Stimulated activated CD4-positive, alpha-beta T cell treated with anti-CD3 and anti-CD28 coated beads, Interleukin-4, amount 100 ng/mL, for 48 hours (primary cell): ENCODE measurements at places on chromosomes 13 and 19.

DNA sequence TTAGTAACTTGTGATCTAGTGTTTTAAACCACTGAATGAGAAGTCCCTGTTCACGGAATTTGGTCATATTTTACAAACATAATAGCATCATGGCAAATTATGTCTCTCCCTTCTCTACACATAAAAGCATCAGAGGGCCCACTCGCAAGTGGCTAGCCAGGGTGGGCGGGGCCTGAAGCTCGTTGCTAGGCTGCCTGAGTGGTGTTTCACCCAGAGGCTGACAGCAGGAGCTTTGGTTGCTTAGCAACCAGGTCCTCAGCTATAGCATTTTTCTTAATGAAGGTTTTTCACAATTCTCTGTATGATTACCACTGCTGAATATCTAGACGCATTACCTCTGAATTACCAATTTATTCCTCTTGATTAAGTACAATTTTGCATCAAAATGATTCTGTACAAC lies 126.5 kb downstream of the NALCN start:
- no peak for DNase-seq

DNA sequence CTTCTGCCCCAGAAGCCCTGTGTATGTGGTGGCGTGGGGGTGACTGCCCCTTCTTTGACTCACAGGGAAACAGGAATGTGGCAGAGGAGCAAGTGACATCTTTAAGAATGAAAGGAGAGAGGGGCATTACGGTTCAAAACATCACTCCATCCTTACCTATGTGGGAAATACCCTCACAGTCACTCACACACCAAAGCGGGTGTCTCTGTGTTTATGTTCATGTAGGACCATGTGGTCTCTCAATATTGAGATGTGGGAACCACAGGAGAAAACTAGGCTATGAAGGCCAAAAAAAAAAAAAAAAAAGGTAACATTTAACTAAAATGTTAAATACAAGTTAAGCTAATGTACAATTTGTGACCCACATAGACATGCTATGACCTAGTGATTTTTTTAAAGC lies 153.6 kb upstream of the GPR12 start:
- DNase-seq, result no peak

DNA sequence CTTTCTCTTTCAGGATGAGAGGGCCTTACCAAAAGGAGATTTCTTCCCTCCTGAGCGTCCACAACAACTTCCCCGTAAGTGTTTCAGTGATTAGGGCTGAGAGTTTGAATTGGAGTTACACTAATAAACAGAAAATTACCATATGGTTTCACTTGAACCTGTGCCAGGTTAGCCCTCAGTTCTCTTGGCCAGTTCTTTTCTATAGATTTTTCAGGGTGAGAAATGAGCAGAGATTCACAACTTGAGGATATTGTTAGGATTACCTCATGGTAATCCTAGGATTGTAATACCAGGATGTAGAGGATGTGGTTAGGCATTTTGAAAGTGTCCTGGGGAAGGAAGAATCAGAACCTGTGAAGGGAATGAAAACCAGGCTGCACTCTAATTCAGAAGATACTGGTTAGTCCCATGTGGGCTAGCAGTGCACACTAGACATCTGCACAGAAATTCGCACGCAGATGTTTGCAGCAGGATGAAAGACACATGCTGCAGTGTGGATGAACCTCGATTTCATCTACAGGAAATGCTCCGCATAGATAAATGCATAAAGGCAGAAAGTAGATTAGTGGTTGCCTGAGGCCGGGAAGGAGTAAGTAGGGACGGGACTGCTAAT lies 24.1 kb downstream of the HNRNPM start:
- DNase-seq, result no peak

DNA sequence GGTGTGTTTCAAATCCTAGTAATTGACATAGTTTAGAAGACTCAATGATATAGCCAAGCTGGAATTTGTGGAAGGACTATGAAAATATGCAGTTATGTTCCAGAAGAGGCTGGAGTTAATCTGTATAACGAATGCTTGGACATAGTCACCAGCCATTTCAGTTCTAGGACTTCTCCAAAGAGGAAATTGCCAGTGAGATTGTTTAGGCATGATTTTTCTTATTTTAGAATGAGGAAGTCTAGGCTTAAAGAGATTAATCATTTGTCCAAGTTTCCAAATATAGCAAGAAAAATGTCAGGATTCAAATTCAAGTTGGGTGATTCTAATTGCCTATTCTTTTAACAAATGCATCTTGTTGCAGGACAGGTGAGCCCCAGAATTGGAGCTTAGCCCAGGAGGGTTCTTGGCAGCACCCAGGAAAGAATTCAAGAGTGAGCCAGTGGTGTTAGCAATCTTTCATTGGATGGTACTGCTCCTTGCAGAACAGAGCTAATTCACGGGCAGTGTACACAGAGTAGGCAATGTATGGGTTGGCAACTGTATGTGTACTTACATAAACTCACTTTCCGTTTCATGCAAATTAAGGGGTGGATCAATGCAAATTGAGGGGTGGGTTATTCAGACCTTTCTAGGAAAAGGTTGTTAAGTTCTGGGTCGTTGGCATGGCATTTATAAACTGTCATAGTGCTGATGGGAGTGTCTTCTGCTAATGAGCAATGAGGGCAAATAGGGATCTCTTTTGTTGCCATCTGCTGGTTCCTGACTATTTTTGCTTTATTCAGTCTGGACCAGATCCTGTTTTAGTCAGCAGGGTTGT lies 763.1 kb upstream of the SLITRK1 start:
- no peak for DNase-seq

DNA sequence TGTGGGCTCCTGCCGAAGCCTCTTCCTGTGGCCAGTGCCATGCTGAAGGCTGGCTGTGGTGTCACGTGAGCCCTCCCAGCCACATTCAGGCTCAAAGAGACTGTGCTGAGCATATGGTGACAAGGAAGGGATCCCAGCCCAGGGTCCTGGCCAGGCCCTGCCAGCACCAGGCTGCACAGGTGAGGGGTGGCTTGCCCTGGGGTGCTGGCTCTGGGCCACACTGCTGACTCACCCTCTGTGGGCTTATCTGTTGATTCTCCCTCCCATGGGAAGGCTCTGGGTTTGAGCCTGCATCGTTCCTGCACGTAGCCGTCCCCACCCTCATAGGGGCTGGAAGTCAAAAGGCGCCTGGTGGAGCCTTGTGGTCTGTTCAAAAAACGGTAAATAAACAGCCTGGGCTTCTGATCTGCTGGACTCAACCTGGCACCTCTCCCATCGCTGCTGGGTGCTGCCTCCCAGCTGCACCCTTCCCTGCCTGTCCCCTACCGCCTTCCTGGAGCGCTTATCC lies 31.1 kb downstream of the DNM2 start:
- DNase-seq, result no peak

DNA sequence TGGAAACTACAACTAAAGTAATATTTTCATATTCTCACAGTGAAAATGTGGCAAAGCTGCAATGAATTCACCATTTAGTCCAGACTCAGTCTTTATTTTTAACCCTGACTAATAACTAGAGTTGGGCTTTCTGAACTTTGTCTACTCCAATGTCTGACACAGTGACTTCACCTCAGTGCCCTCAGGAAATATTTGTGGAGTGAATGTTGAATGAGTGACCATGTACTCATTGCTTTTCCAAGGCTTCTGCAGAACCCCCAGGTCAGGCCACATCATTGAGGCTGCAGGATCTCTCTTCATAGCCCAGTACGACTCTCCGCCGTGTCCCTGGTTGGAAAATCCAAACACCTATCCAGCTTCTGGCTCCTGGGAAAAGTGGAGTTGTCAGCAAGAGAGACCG lies 1.8 kb downstream of the ZNF175 start:
- no peak for DNase-seq

GRCh38 chr13:50167224-50167947 lies 152.1 kb downstream of the KCNRG start:
- no peak for DNase-seq

GRCh38 chr13:46665248-46665632 lies 112.3 kb downstream of the LRCH1 start:
- DNase-seq, result no peak

DNA sequence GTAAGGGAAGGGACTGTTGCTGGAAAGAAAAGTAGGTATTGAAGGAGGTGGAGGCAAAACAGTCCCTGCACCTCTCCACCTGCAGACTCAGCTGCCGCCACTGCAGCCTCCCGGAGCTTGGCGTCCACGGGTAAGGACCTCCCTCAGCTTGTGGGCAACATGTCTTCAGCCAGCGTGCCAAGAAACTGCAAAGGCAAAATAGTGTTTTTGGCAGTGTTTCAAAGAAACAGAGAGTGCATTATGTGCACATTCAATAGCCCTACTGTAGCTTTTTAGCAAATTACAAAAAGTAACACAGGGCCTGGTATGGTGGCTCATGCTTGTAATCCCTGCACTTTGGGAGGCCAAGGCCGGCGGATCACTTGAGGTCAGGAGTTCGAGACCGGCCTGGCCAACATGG lies 57.4 kb downstream of the ATP11A start:
- no peak for DNase-seq

DNA sequence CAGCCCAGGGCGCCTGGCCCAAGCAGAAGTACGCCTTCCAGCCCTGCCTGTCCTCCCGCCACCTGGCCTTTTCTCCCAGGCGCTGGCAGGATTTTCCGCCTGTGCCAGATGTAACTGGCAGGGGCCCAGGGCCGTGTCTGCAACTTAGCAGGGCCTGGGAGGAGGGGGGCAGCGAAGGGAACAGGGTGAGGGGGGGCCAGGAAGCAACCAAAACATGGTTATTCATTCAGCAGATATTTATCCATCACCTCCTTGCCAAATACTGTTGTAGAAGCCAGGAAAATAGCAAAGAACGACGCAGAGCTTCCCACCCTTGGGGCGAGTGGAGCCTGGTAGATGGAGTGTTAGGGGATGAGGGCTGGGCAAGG lies 5.6 kb downstream of the TLE6 start:
- no peak for DNase-seq

DNA sequence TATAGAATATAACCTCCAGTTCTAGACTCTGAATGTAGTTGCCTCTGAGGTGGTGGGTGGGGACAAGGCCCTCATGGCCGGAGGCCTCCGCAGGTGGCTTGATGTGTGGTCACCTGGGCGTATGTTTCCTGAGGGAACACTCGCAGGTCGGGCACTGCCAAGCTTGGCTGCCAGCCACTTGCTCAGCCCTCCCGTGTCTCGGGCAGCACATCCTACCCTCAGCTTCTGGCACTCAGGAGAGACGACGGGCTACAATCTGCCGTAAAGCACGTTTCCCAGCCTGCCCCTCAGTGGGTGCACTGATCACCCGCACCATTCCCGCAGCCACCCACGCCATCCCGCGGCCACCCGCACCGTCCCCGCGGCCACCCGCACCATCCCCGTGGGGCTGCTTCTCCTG lies 15.2 kb downstream of the THOP1 start:
- DNase-seq, result no peak

DNA sequence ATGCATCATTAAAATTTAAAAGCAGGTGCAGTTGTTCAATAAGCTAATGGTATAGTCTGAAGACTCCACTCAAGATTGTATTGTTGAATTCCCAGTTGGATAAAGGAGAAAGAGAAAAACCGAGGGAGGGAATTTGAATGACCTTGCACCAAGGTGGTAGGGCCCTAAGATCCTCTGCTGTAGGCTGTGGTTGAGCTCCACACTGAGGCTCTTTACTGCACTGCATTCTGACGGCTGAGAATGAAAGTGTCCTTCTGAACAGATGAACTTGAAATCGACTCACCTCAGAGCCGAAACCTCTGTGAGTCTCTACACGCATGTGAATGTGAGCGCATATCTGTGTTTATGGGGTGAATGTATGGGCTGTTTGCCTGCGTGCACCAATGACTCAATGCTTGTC lies 388.9 kb upstream of the DACH1 start:
- no peak for DNase-seq

GRCh38 chr13:30120133-30120822 lies 187.1 kb downstream of the KATNAL1 start:
- no peak for DNase-seq

DNA sequence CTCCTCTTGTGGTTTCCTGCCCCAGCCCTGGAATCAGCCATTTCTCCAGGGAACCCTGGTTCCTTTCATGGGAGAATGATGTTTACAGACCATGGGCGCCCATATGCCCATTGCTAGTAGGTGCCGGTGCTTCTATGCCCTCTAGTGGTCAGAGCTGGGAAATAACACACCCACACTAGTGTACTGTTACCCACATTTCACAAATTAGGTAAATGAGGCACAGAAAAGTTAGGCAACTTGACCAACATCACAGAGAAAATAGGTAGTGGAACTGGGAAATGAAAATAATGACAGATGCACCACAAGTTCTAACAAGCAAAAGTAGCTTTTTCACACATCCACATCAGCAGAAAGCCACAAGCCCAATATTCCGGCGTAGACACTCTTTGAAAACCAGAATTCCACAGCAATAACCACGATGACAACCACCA lies 1.3 kb upstream of the CEACAM3 start:
- DNase-seq, result peak; percentile 54

GRCh38 chr13:78758549-78758948 lies 99.6 kb upstream of the OBI1 start:
- no peak for DNase-seq

DNA sequence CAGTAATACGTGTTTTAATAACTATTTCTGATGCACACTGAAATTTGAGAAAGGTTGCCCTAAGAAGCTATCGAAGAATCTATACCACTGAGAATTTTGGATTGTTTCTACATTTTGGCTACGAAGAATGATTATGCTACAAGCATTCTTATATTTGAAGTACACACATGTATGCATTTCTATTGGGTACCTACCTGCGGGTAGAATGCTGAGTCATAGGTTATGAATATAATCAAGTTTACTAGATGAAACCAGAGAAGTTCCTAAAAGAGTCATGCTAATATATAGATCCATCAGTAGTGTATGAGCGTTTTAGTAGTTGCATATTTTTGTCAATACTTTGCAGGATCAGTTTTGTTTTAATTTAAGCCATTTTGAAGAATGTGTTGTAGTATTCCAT lies 62.0 kb upstream of the PCDH20 start:
- no peak for DNase-seq

GRCh38 chr19:29603308-29603707 lies 2.8 kb upstream of the POP4 start:
- DNase-seq, result no peak

DNA sequence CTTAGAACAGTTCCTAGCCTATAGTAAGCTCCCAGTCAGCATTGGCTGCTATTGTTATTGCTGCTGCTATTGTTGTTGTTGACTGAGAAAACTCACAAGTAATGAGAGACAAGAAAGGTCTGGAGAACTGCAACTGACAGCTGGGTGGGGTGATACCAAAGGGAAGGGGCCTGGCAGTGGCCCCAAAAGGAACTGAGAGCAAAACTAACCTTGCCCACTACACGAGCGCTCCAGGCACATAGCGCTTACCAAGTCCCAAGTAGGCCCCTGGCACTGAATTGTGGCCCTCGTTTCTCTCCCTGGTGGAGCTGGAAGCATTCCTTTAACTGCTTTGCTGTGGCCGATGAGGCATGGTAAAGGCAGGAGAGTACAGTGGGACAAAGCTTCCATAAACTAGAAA lies 59.7 kb downstream of the KCTD12 start:
- no peak for DNase-seq
